ENCODE measurements at places on chromosomes 12 and 14. TPM values are rescaled to one million over a fixed set of nuclear protein-coding genes. Genes with fewer than 3 reads are reported as not detected.

IL22 gene
- total RNA-seq: not detected

KRT3 gene
- 0.07 TPM for total RNA-seq

VPS33A gene
- 17.5 TPM for total RNA-seq

ACSM4 gene
- not detected for total RNA-seq

CARMIL3 gene
- total RNA-seq: 0.64 TPM

SERPINA3 gene
- total RNA-seq: 6.6 TPM

OXA1L gene
- total RNA-seq: 168 TPM

RTL1 gene
- total RNA-seq: 0.32 TPM

ANKRD33 gene
- 0.24 TPM for total RNA-seq

TSHR gene
- total RNA-seq: not detected

BDKRB1 gene
- total RNA-seq: 0.87 TPM

SLC11A2 gene
- 17.0 TPM for total RNA-seq

ING4 gene
- total RNA-seq: 17.6 TPM

HOTAIR gene
- total RNA-seq: not detected

GALNT8 gene
- not detected for total RNA-seq

PLEKHG7 gene
- total RNA-seq: 0.10 TPM

CPSF2 gene
- total RNA-seq: 45.3 TPM

PXMP2 gene
- total RNA-seq: 35.7 TPM

ANO4 gene
- 0.11 TPM for total RNA-seq

NANOG gene
- not detected for total RNA-seq

NEUROD4 gene
- not detected for total RNA-seq
